ENCODE measurements at places on chromosomes 13 and 19.

- DNase-seq, result no peak
Observed at GRCh38 chr19:32819419-32820400, 49.9 kb downstream of the SLC7A9 start.

- no peak for DNase-seq
Observed at GRCh38 chr13:113902986-113903775, 39.3 kb upstream of the GAS6 start.

GRCh38 chr19:6262519-6262918, 17.3 kb downstream of the MLLT1 start:
- no peak for DNase-seq

DNA sequence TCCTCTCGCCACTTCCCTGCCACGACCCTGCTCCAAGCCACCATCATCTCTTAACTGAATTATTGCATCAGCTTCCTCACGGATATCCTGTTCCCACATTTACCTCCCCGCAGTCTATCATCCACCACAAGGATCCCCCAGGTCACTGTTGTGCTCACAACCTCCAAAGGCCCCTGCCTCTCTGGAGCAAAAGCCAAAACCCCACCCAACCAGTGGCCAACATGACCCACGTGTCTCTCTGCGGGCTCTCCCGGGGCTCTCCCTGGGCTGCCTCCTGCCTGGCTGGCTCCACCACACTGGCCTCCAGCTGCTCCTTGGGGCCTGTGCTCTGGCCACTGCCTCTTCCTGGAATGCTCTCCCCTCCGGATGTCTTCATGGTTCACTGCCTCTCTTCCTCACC, 809.3 kb downstream of the UQCRFS1 start:
- DNase-seq, result no peak

- DNase-seq, result no peak
Observed at GRCh38 chr19:37959665-37960114, 52.7 kb downstream of the SIPA1L3 start.

DNA sequence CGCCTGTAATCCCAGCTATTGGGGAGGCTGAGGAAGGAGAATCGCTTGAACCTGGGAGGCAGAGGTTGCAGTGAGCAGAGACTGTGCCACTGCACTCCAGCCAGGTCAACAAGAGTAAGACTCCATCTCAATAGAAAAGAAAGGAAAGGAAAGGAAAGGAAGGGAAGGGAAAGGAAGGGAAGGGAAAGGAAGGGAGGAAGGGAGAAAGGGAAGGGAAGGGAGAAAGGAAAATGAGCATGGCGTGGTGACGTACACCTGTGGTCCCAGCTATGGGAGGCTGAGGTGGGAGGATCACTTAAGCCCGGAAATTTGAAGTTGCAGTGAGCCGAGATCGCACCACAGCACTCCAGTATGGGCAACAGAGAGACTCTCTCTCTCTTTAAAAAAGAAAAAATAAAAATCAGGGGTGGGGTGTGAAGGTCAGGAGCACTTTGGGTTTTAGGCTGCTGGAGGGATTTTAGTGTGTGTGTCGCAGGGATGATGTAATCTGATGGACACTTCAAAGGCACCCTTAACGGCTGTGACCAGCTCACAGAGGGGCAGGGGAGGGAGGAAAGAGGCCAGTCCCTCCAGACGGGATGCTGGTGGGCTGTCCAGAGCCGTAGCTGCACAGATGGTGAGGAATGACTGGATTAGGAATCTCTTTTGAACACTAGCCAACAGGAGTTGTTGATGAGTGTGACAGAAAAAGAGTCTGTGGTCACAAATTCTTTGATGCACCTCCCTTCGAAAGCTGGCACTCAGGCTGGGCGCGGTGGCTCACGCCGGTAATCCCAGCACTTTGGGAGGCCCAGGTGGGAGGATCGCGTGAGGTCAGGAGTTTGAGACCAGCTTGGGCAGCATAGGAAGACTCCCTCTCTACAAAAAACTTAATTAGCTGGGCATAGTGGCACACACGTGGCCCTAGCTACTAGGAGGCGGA, 27.6 kb downstream of the TMPRSS9 start:
- DNase-seq, result no peak

DNA sequence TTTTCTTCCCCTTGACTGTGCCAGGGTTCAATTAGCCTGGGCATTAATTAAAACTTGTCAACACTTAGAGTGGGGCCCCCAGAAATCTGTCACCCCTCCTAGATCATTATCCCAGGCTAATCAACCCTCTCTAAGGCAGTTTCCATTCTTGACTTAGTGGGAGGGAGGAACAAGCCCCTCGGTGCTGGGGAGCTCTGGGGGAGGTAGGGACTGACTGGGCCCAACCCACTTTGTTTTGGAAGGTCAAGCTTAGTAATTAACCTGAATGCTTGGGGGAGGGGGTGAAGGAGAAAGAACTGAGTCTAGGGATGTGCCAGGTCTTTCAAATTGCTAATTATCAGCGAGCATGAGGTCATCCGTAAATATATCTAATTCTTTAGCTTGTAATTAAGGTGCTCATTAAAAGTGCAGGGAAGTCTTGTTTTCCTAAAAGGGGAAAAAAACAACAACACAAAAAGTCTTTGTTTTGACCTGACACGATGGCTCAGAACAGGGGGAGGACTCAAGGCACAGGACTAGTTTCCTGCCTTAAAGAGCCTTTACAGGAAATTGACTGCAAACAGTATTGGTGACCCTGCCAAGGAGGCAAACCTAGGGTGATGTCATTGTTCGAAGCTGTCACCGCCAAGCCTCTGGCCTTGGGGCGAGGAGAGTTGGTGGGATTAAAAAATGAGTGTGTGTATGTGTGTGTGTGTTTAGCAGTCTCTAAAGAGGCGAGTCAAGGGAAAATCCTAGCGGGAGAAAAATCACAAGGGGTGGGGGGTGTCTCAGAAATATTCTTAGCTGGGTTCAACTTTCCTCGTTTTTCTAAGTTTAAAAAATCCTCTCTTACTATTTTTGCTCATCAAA, 19.4 kb downstream of the ACTN4 start:
- DNase-seq, result no peak

DNA sequence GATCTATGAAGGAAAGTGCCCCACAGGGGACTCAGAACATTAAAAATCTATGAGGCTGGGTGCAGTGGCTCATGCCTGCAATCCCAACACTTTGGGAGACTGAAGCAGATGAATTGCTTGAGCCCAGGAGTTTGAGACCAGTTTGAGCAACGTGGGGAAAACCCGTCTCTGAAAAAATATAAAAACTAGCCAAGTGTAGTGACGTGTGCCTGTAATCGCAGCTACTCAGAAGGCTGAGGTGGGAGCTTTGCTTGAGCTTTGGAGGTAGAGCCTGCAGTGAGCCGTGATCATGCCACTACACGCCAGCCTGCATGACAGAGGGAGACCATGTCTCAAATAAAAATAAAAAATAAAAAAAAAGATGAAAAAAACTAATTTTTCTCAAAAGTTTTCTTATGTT, 1070.6 kb downstream of the PCDH9 start:
- DNase-seq, result no peak

DNA sequence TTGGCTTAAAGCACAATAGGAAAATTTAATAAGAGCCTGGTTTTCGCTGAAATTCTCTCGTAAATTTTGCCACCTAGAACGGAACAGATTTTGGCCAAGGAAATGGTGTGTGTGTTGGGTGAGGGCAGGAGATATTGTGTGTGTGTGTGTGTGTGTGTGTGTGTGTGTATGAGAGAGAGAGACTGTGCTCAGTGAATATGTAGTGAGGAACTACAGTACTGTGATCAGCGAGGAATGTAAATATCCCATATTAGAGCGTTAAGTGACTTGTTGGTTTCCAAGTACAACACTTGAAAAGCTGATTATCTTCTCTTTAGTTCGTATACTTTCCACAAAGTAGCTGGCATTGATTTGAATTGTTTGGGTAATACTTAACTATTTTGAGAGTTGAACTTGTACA, 738.9 kb downstream of the PCDH9 start:
- DNase-seq, result no peak

GRCh38 chr19:46232029-46232428, 2.5 kb downstream of the IGFL1 start:
- no peak for DNase-seq

DNA sequence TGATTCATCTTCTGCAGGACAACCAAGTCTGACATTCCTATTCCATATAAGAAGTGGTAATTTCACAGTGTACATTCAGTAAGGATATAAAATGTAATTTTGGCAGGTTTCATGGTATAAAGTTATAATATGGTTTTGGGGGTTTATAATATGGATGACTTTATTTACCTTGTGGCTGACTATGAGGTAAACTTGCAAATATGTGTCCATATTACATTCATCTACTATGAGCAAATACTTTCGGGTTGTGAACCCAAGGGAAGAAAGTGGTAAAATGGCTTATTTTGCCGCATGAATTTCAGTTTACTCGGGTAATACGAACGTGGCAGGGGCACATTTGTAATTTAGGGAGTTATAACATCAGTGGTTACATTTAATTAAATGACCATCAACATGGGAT, 86.7 kb upstream of the TNFSF11 start:
- no peak for DNase-seq

Data from NCI-H1930 (cell line).